ENCODE measurements at places on chromosomes 13 and 19. TPM values are rescaled to one million over a fixed set of nuclear protein-coding genes. Genes with fewer than 3 reads are reported as not detected.

The TMPRSS9 gene
- 0.13 TPM for polyA plus RNA-seq

The POGLUT2 gene
- 32.5 TPM for polyA plus RNA-seq

The CD37 gene
- polyA plus RNA-seq = 22.3 TPM

The CYP4F2 gene
- not detected for polyA plus RNA-seq

- peak; percentile 89 for DNase-seq
These were observed 40.2 kb downstream of the OLFM4 start for GRCh38 chr13:53068585-53069520.

GRCh38 chr13:97946951-97947588, 6.4 kb upstream of the IPO5 start:
- DNase-seq = peak; percentile 83

GRCh38 chr13:46551410-46552302, 1.3 kb upstream of the LRCH1 start:
- no peak for DNase-seq

The ZNF582 gene
- polyA plus RNA-seq = 3.6 TPM

GRCh38 chr13:74651121-74651520, 516.9 kb upstream of the KLF12 start:
- DNase-seq = no peak

DNA sequence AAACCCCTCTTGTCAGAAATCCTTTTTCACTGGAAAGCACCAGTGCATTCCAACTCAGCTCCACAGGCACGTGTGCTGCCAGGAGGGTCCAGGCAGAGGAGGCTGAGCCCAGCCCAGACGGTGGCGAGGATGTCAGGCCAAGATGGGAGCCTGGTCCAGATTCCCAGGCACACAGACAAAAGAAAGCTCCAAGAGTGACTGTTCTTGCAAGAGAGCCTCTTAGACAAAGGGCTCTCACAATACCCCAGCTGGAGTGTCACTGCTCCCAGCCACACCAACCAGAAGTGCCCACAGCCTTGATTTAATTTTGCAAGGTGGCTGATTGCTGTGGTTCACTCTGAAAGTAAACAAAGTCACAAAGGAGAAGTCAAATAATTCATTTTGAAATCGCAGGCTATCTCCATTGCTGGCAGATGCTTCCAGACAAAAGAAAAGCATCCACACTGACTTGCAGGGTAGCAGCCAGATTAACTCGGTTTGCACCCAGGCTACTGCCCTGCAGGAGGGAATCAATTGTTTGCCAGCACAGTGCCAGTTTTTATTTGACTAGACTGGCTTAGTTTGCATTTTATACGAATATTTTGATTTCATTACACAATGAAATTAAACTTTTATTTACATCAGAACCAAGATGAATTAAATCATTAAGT, 95.1 kb downstream of the RAB20 start:
- no peak for DNase-seq

DNA sequence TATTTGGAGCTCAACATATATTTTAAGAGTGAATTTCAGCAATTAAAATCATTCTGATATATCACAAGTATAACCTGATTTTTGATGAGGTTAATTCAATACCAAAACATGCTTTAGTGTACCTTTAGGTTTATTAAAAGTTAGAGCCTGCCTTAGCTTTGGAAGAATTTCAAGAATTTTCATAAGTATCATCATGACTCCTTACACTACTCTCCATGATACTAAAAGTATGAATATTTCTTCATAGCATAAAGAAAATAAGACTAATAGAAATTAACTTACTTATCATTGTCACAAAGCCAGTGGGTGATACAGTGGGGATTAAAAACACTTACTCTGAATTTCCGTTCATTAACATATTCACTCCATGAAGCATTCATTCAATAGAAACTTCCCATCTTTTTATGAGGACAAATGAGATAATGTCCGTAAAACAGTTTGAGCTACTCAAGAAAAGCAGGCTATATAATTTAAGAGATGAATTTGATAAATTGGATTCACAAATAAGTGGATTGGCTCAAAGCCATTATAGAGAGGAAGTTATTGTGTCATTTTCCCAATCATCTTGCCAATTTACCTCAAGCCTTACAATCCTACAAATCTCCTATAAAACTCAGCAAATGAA, 214.0 kb downstream of the PCDH9 start:
- no peak for DNase-seq

The SLC8A2 gene
- 0.12 TPM for polyA plus RNA-seq

- DNase-seq = no peak
These were observed 10.1 kb downstream of the DNMT1 start for GRCh38 chr19:10184636-10185035.

The ELL gene
- 17.7 TPM for polyA plus RNA-seq

The CEACAM21 gene
- polyA plus RNA-seq = 1.4 TPM

The SPACA6 gene
- polyA plus RNA-seq = 10.3 TPM

- DNase-seq = no peak
These were observed 6.5 kb downstream of the FGF22 start for GRCh38 chr19:645912-646778.

- no peak for DNase-seq
These were observed 29.9 kb downstream of the ATP7B start for GRCh38 chr13:51981355-51981754.

GRCh38 chr19:30339624-30340525, 32.3 kb upstream of the ZNF536 start:
- no peak for DNase-seq

The PGLYRP2 gene
- polyA plus RNA-seq = not detected

- DNase-seq = no peak
These were observed 59.7 kb downstream of the SHISA2 start for GRCh38 chr13:25992076-25992475.

The LGALS7 gene
- polyA plus RNA-seq = 0.69 TPM

- no peak for DNase-seq
These were observed 53.7 kb downstream of the LACC1 start for GRCh38 chr13:43933378-43933777.

DNA sequence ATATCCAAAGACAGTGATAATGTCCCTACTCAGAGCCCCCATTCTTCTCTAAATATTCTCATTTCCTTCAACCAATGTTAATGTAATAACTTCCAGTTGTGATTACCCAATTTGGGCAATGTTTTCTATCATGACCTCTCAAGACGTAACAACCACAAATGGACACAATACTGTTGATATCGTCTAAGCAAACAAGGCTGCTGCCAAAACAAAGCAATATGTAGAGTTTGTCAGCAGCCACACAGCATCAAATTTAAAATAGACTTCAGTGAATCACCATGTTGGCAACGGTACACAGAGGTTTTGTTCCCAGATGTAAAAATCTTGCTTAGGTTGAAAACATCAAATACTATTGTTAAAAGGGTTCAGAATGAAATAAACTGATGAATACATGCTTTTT, 205.1 kb downstream of the DACH1 start:
- no peak for DNase-seq

DNA sequence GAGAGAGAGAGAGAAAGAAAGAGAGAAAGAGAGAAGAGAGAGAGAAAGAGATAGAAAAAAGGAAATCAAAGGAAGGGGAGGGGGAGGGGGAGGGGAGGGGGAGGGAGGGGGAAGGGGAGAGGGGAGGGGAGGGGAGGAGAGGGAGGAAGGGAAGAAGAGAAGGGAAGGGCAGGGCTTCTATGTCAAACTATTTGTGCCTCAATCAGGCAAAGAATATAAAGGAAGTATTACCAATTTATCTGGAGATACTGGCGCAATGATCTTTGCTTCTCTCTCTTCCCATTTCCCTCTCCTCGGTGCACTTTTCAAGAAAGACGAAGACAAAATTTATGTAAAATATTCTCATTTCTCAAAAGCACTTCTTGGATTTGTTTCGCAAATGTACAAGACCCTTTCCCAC, 9.3 kb upstream of the INSR start:
- no peak for DNase-seq

The IGLON5 gene
- polyA plus RNA-seq = 0.35 TPM

DNA sequence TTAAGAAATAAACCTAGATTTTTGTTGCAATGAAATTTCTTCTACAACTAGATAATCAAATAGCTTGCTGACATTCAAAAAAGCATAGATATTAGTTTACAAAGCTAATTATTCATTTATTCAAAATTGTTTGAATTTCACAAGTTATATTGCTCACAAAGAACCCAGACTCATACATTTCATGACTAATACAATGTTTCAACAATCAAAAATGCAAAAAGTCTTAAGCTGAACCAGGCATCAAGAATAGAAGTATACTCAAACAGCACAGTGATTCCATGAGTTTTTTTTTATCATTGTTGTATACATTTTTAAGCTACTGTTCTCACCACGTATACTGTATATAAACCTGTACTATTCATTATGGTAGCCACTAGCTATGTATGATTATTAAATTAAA, 51.0 kb downstream of the DIAPH3 start:
- DNase-seq = no peak

The CCDC194 gene
- polyA plus RNA-seq = not detected

- DNase-seq = no peak
These were observed 1.3 kb upstream of the KLK8 start for GRCh38 chr19:51002542-51003311.

- no peak for DNase-seq
These were observed 24.6 kb downstream of the CHST8 start for GRCh38 chr19:33646306-33646705.

The VWA8 gene
- polyA plus RNA-seq = 10.5 TPM

DNA sequence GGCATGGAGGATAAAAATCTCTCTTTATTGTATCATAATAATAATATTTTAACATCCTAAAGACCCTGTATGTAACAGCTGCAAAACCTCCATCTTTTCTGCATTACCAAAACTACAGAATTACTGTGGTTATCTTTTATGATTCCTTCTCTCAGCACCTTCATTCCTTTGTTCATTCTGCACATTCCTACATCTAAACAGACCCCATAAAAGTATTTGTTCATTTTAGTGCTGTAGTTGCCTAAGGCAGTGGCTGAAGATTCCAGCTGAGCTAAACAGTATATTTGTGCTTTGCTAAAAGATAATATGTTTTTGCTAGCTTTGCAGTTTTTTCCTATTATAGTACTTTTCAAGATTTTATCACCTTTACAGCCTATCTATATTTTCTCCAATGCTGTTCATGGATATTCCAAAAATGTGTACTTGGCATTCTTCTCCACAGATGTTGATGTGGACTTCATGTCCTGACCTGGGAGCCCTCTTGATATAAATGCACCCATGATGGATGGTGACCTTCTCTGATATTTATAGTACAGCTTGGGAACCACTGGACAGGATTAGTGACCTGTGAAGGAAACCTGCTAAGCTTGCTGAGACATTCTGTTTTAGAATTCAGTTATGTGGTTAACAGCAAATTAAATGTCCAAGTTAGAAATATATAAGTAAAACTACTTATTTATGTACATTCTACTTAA, 2832.9 kb upstream of the PCDH20 start:
- DNase-seq = no peak

GRCh38 chr13:94192431-94192975, 287.0 kb downstream of the DCT start:
- peak; percentile 14 for DNase-seq

The ELSPBP1 gene
- not detected for polyA plus RNA-seq

The DAZAP1 gene
- 65.3 TPM for polyA plus RNA-seq

All from muscle of back (tissue), 13 donors.